ENCODE measurements at places on chromosomes 12 and 14.

- no peak for DNase-seq
These were observed 189.4 kb upstream of the FBXO33 start for GRCh38 chr14:39621678-39622077.

DNA sequence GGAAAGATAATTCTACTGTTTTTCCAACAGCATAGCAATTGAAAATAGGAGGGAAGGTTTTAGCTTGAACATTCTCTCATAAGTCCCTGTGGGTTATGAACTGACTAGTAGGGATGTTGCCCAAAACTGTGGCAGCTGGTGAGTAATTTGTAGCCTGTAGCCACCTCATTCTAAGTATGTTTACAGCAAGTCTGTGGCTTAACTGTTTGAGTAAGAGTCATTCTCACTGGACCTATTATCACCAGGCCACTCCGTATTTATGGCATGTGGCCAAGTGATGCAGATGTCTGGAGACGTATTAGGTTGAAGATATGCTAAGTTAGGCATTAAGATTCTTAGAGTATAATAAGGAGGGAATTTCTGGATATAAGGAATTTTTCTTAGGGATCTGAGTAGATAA lies 458.3 kb downstream of the ETNK1 start:
- DNase-seq = peak; percentile 96

- DNase-seq = no peak
These were observed 10.6 kb upstream of the TNFRSF1A start for GRCh38 chr12:6352193-6353173.

- no peak for DNase-seq
These were observed 9.2 kb upstream of the PALS1 start for GRCh38 chr14:67232066-67232465.

- DNase-seq = no peak
These were observed 234.4 kb upstream of the DAAM1 start for GRCh38 chr14:58954052-58954451.

- DNase-seq = no peak
These were observed 311.3 kb downstream of the DPF3 start for GRCh38 chr14:72582582-72582981.

DNA sequence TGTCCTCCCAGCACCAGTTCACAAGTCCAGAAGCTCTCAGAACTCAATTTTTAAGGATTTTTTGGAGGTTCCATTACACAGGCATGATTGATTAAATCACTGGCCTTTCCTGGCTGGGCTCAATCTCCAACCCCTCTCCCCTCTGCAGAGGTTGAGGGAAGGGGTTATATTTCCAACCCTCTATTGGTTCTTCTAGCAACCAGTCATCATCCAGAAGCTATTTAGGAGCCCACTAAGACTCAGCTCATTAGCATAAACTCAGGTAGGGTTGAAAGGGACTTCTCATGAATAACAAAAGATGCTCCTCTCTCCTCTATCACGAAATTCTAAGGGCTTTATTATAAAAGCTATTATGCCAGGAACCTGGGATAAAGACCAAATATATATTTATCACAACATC lies 41.5 kb downstream of the SPPL3 start:
- DNase-seq = no peak

DNA sequence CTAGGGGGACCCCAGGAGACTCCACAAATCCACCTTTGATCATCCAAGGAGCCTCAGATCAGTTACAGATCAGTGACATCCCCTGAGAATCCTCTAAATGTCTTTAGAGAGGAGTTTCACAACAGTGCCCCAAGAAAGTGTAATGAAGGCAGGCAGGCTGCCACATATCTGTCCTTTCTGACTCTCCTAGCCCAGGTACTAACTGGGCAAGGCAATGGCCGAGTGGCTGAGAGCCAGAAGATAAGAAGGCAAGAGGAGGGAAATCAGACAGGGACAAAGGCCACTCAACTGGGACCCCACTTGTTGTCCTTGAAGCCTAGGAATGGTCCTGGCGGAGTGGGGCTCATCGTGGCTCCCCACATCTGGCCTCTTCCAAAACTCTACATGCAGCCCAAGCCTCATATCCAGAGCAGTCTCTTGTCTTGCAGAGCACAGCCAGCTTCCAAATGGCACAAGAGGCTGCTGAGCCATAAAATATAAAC lies 11.6 kb downstream of the ACTN1 start:
- DNase-seq = no peak

DNA sequence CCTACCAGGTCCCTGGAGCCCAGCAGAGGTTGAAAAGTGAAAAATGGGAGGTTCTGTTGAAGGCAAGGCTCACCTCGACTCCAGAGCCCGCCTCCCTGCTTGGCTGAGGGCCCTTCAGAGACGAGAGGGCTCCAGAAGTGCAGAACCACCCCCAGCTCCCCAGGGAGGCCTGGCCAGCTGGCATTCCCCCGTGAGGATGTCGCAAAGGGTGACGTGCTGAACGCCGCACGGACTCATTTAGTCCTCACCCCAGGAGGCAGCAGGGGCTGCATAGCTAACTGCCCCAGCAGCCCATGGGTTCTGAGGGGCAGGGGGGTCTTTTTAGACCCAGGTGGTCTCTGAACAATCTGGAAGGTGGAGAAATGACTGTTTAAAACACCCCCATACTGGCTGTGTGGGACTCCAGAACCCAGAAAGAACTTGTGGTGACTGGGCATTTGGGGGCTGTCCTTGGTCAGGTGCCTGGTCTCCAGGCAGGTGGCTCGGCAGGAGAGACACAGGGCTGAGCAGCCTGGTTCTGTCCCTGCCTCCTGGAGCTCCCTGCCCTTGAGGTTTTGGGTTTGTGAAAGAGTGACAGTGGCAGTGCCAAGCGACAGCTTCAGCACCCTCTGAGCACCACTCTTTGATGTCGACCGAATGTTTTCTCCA lies 32.0 kb downstream of the ANAPC7 start:
- peak; percentile 46 for DNase-seq

DNA sequence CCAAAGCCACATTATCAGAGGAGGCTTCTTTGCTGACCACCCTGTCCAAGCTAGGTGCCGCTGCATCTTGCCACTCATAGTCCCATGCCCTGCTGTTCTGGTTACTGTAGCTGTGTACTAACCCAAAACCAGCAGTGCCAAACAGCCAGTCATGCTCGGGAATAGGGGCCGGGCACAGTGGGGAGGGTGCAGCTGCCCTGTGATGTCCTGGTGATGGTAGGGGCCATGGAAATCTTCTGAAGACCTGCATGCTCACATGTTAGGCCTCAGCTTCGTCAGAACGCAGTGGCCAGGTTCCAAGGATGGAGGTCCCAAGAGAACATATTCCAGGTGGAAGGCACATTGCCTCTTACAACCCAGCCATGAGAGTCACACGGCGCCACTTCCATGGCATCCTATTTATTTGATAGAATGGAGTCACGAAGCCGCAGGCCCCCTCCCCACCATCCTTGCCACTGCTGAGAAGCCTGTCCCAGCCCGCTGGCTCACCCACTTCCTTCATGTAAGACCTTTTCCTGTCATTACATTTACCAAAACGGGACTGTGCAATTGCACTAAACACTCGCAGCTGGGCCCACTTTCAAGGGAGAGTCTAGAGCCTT lies 48.5 kb downstream of the FAM222A start:
- no peak for DNase-seq

DNA sequence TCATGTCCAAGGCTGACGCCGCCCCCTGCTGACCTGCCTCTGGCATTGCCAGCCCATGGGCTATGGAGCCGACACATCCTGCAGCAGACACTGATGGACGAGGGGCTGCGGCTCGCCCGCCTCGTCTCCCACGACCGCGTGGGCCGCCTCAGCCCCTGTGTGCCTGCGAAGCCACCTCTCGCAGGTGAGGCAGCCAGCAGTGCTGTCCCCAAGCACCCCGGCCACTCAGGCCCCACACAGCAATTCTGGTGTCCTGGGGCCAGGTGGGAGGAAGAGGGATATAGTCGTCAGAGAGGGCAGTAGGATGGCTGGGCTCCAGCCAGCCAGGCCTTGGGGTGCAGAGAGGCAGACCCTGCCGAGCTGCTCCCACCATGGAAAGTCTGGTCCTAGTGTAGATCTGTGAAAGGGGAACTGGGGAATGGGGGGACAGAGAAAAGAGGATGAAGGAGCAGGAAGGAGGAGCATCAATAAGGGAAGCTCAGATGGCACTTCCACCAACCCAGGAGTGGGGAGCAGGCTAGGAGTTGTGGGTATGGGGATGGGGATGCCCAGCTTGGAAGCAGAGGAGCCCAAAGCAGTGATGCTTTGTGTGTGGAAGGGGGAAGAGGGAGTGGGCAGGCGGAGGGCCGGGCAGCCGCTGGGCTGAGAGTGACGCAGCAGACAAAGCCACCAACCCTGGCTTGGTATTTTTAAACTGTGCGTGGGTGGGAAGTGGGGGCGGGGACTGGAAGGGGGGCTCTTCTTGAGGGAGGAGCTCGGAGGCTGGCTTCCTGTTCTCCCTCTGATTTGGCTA lies 4.7 kb downstream of the NAB2 start:
- peak; percentile 82 for DNase-seq

DNA sequence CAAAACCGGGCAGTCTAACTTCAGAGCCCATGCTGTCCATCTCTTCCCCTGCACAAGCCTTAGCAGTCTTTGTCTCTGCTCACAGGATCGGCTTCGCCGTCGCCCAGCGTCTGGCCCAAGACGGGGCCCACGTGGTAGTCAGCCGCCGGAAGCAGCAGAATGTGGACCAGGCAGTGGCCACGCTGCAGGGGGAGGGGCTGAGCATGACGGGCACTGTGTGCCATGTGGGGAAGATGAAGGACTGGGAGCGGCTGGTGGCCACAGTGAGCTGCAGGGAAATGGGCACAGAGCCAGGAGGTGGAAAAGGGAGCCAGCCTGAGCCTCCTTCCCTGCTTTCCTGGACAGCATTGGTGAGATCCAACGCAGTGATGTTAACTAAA lies 14.2 kb upstream of the CARMIL3 start:
- no peak for DNase-seq

- peak; percentile 67 for DNase-seq
These were observed 35.4 kb downstream of the SPTLC2 start for GRCh38 chr14:77580964-77581505.
